Lower leg skin (tissue), 4 donors: ENCODE measurements at places on chromosomes 4 and X.

- no peak for DNase-seq
These were observed 162.6 kb downstream of the INPP4B start for GRCh38 chr4:142683503-142683902.

DNA sequence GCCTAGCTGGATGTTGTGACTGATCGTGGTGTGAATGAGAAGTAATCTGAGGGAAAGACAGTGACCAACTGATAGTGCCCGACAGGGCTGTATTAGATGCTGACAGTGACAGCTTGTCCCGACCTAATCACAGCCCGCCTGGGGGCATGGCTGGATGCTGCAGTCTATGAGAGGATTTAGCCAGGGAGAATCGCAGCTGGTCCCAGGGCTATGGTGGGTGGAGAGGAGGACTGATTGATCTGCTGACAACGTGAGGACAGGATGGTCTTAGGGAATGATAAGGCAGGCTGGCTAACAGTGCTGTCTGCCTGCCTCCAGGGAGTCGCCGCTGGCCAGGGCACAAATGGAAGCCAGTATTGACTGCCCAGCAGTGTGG, 621 bp upstream of the SUV39H1 start:
- no peak for DNase-seq

GRCh38 chr4:61446941-61447340, 246.8 kb downstream of the ADGRL3 start:
- no peak for DNase-seq

GRCh38 chr4:147396105-147396504, 84.8 kb upstream of the EDNRA start:
- no peak for DNase-seq

- DNase-seq = no peak
These were observed 46.1 kb downstream of the TMEM150C start for GRCh38 chr4:82515705-82516104.

DNA sequence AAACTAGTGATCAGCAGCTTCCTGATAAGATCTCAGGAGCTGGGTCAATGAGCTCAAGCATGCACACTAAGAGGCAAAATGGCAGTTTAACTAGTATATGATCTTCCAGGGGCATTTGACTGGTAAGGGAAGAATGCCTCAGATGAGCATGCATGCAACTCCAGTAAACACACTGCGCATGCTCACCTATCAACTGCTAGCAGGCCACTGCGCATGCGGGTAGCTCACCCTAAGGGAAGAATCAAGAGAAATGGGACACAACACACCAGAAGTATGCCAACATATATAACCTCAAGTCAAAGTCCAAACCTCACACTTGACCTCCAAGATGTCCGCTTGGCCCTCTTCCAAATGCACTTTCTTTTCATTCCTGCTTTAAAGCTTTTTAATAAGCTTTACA, 1004.0 kb downstream of the ADGRL3 start:
- DNase-seq = no peak

GRCh38 chr4:55018521-55018920, 106.9 kb downstream of the KDR start:
- DNase-seq = no peak

- no peak for DNase-seq
These were observed 15.1 kb downstream of the LNX1 start for GRCh38 chr4:53576071-53576617.

GRCh38 chr4:87390891-87391575, at the start of gene HSD17B11:
HSD17B11 (minus strand) TSS chr4:87391188; CDS start chr4:87391070, 118 bp downstream.
- peak; percentile 97 for DNase-seq

DNA sequence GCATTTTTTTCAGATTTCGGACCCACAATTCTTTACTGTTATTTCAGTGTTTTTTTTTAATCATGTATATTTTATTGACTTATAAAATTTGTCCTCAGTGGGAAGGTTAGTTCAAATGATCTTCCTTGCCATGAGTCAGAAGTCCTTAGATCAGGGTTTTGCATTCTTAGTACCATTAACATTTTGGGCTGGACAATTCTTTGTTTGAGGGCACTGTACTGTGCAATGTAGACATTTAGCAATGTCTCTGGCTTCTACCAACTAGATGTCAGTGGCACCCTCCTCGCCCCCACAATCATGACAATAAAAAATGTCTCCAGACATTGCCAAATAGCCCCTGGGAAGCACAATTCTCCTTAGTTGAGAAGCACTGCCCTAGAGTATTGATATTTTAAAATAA, 176.6 kb downstream of the VEGFC start:
- no peak for DNase-seq

DNA sequence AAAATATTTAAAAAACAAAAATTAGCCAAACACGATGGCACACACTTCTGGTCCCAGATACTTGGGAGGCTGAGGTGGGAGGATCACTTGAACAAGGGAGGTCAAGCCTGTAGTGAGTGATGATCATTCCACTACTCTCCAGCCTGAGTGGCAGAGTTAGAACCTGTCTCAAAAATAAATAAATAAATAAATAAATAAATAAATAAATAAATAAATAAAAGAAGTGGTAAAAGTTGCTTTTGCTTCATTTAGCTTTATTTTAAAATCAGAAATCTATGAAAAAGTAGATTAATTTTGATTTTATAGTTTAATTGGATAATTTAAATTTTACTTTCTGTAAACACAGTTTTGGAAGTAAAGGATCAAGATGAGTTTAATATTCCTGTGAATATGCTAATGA, 552.9 kb upstream of the PCDH10 start:
- DNase-seq = no peak

DNA sequence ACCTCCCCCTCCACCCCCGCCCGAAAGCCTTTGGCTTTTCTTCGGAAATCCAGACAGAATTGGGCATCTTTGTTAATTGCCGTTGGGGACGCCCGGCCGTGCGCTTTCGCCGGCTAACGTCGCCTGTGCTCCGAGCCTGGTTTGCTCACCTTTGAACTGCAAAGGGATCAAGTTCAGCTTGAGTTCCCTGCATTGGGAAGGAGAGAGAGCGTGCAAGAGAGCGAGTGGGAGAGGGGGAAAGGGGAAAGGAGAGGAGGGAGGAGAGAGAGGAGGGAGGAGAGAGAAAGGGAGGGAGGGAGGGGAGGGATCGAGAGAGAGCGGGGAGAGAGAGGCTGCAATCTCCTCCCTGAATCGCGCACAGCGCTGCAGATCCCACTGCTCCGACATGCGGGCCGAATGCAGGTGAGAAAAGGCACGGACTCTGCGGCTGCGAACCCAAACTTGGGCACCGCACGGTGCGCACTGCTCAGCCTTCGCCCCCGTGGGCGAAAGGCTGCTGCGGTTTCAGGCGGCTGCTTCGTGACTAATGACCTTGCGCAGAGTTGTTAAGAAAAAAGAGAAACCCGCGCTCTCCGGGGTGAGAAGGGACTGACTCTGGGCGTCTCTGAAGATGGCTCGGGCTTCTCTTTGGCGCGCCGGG, at the start of gene PCDH7:
PCDH7 (plus strand) TSS at position 349 of the 640 bp plus-strand sequence. CDS start 1,054 bp downstream, outside the sequence.
- DNase-seq = peak; percentile 33
